ENCODE measurements at places on chromosomes 7 and 10.

GRCh38 chr7:104855861-104856260, 158.1 kb upstream of the KMT2E start:
- DNase-seq: no peak

DNA sequence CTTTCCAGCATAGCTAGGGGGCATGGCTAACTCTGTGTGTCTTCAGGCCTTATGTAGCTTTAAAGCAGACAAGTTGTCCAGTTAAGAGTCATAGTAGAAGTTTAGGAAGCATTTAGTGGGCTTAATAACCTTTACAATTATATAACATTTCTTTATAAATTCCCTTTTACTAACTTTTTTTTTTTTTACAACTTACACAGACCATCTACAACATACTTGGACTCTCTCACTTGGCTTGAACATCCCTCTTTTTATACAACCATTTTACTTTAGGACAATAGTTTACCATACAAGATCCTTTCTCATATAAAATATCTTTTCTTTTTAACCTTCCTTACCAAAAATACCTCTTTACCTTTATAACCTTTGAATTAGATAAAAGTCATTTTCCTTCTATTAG, 26.3 kb downstream of the SP4 start:
- no peak for DNase-seq

- DNase-seq: no peak
Observed at GRCh38 chr10:11116361-11116760, 98.7 kb downstream of the CELF2 start.

- no peak for DNase-seq
Observed at GRCh38 chr10:49568235-49568634, 29.3 kb upstream of the ERCC6 start.

Data from activated CD8-positive, alpha-beta memory T cell treated with anti-CD3 and anti-CD28 coated beads for 1 hour (primary cell).